NCI-H1417 treated with DMSO at 0.1 percent for 48 hours (cell line): ENCODE measurements at places on chromosomes 5 and 9.

- DNase-seq: no peak
Observed at GRCh38 chr9:84659313-84659712, 10.2 kb upstream of the NTRK2 start.

DNA sequence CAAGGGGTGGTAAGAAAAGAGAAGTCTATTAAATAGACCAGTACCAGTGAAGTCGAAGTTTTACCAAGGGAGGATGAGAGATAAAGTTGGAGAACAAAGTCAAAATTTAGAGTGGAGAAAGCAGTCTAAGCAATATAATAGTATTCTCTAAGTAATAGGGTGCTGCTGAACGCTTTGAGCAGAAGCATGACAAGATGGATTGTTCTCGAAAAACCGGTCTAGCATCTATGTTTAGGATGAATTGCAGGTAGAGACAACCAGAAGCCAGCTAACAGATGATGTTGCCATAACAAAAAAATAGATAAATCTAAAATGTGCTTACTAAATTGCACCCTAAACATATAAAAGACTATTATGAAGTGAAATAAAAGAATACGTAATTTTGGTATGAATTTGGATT is 237.0 kb downstream of the PRELID2 start:
- no peak for DNase-seq

GRCh38 chr5:130985776-130986175 is 179.3 kb downstream of the HINT1 start:
- DNase-seq: no peak

- DNase-seq: no peak
Observed at GRCh38 chr9:91034521-91034920, 232.9 kb downstream of the SYK start.

- no peak for DNase-seq
Observed at GRCh38 chr9:90069085-90069484, 464.3 kb downstream of the GADD45G start.

GRCh38 chr9:107405511-107405910 is 84.1 kb downstream of the KLF4 start:
- no peak for DNase-seq

DNA sequence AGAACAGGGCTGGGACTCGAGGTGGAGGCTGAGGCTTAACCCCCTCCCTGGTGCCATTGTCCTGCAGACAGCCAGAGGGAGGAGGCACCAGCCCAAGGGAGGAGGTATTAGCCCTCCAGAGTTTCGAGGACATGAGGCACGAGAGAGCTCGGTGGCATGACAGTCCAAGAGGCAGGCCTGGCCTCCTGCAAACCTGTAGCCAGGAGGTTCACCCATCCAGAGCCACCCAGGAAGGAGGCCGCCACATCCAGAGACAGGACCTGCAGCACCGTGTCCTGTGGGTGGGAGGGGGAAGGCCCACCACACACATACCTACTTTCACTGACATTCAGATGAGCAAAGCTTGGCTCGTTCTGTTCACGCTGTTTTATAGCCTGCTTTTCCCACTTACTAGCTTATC is 75.2 kb upstream of the ADAMTS2 start:
- no peak for DNase-seq

GRCh38 chr9:96006961-96007360 is 131.5 kb downstream of the ERCC6L2 start:
- DNase-seq: no peak

- DNase-seq: no peak
Observed at GRCh38 chr9:74499770-74500583, 2.8 kb downstream of the RORB start.

DNA sequence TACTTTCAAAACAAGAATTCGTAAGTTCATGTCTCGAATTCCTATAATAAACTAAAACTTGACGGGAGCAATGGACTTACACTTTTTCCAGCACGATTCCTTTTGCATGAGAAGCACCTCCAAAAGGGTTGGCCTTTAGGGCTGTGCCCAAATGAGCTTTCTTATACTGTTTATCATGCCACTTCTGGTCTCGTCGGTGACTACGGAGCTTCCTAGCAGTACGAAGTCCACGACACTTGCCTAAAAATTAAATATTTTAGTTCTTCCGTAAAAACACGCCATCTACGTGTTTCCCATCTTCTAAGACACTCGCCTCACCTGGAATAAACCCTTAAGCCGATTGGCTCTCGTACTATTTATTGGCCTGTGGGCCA is 554 bp downstream of the RPS23 start:
- no peak for DNase-seq

GRCh38 chr5:135193213-135194125 is 159.4 kb upstream of the PITX1 start:
- DNase-seq: no peak

DNA sequence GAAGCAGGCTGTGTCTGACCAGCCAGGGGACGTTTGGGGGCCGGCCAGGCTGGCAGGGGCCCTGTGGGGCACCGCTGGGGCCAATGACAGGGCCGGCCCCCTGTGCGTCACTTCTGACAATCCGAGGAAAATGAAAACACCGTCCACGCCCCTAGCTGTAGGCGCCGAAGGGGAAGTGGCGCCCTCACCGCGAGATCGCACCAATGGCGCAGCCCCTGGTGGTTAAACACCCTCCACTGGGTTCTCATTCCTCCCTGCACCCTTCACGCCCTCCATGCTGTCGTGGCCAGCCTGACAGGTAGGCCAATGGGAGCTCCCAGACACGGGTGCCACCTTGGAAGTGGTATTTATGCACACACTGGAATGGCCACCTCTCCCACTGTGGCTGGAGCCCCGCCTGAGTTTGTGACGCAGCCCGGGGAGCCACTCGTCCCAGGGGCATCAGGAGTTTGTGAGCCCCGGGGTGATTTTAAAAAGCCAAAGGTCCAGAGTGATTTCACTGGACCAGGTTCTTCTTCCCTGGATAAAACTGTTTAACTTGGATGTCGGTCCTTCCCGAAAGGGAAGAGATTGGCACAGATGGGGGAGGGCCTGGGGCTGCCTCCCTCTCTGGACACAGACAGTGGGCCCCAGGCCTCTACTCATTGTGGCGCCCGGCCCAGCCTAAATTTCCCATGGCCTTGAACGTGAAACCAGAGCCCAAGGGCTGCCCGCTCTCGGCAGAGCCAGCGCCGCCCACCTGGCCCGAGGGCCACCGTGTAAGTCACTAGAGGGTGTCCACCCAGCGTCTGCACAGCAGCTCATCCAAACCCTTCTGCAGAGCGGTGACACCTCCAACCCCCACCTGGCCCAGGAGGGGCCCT is 49.7 kb downstream of the NKD2 start:
- DNase-seq: no peak

DNA sequence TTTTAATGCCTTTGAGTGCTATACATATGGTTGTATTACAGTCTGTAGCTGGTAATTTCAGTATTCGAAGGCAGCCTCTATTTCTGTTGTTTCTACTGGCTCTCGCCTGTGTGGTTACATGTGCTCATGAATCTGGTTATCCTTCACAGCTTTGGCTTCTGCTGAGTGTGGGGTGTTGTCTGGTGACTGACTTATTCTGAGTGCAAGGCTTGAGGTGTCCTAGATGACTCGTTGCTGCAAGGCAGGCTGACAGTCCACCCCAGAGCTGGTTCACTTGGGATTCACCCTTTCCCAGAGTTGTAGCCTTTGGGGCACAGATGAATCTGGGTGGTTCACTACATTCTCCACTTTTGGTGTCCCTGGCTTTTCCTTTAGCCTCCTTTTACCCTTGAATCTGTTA is 41.4 kb downstream of the PDE8B start:
- DNase-seq: no peak

DNA sequence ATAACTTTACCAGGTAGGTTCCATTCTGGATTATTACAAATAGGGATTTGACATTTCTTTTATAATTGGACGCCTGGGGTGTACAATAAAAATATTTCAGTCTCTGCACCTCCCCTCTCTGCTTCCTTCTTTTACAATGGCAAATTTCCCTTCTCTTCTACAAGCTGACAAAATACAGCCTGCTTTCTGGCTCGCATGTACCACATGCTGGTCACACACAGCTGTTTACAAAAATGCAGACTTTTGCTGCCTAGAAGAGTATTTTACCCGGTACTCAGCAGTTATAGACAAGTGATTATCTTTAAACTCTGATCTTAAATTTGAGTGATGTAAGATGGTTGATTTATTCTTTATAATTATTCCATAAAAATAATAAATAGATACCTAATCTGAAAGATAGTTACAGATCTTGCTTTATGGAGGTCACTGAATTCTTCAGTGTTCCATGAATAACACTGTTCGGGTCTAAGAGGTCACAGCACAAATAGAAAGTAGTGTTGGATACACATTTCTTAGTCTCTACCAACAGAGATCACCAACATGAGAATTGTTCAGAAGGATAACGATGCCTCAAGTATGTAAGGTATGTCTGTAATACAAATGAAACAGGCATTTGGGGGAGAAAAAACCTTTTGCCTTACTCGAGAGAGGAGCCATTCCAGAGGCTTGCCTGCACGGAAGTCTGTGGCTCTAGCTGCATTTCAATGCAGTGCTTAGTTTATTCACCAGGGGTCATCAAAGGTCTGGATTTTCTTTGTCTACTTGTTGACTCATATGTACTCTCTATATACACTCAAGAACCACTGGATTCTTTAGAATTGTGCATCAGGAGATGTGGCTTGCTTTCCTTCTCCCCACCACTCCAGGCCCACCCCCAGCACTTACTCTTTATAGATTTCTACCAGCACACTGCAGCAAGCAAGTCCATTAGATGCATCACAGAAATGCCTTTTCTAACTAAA is 206.6 kb upstream of the RFX3 start:
- peak; percentile 46 for DNase-seq

- no peak for DNase-seq
Observed at GRCh38 chr9:112647596-112647995, 70.3 kb downstream of the INIP start.

DNA sequence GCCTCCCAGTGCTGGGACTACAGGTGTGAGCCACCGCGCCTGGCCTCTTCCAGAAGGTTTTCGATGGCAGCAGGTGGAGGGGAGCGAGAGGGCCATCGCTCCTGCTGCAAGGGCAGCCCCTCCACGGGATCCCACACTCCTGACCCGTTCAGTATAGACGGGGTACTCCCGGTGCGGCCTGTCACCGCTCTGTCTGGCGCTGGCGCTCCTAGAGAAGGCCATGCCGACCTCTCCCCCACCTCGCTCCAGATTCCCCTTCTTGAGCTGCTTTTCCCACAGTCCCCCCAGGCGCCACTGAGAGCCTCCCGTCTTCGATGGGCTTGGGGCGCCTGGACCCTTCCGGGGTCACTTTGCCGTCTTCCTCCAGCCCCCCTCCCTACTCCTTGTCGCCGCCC is 4.3 kb upstream of the SQSTM1 start:
- no peak for DNase-seq

DNA sequence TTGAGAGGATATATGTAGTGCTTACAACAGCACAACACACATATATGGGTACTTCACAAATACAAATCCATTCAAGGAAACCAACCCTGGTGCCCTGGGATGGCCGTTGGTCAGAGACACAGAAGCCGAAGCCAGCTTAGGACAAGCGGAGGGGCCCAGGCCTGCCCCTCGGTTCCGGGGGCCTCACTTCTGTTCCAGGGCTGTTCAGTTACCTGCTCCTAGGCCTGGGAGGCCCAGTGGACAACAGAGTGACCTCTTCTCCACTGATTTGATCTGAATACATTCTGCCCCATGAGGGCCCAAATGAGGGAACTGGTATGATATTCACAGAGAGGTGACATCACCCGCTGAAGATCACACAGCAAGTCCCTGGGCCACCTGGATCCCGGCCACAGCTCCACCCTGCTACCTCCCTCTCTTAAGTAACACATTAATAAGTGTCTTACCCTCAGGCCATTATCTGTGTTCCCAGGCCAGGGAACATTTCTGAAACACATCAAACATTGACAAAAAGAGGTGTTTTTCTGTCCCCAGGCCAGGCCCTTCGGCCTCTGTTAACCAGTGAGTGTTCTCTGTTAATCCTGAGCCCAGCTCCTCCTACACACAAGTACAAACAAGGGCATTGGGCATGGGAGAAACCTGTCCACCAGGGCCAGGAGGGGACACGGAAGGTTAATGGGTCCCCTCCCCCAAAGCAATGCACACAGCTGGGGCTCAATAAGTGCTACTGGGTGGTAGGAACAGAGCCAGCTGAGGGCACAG is 4.5 kb upstream of the GRHPR start:
- DNase-seq: no peak

DNA sequence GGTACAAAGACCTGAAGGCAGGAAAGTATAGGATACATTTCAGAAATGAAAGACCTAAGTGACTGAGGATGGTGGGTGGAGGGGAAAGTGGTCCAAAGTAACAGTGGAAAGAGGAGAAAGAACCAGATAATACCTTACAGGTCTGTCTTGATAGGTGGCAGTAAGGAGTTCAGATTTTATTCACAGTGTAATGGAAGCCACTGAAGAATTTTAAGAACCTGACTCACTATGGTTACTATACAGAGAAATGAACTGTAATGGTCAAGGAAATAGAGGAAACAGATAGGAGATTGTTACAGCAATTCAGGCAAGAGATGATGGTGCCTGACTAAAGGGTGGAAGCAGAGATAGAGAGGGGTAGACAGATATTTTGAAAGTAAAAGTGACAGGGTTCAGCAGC is 46.5 kb downstream of the EPB41L4A start:
- no peak for DNase-seq

- DNase-seq: no peak
Observed at GRCh38 chr9:21590058-21590996, 108.2 kb upstream of the IFNE start.

DNA sequence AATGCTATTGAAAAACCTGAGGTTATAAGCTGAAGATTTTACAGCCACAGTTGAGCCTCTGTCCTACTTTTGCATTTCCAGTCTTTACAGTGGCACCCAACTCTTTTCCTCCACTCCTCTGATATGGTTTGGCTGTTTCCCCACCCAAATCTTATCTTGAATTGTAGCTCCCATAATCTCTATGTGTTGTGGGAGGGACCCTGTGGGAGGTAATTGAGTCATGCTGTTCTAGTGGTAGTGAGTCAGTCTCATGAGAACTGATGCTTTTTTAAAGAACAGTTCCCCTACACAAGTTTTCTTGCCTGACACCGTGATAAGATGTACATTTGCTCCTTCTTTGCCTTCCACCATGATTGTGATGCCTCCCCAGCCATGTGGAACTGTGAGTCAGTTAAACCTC is 646.1 kb upstream of the SEMA6A start:
- DNase-seq: no peak

DNA sequence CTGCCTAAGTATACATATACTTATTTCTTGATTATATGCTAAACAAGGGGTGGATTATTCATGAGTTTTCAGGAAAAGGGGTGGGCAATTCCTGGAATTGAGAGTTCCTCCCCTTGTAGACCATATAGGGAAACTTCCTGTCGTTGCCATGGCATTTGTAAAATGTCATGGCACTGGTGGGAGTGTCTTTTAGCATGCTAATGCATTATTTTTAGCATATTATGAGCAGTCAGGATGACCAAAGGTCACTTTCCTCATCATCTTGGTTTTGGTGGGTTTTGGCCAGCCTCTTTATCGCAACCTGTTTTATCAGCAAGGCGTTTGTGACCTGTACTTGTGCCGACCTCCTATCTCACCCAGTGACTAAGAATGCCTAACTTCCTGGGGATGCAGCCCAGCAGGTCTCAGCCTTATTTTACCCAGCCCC is 80.9 kb downstream of the ALDH7A1 start:
- no peak for DNase-seq
